Placental pericyte (primary cell): ENCODE measurements at places on chromosomes 7 and 10. TPM values are rescaled to one million over a fixed set of nuclear protein-coding genes. Genes with fewer than 3 reads are reported as not detected.

SLK gene
- 59.0 and 59.3 TPM in 2 replicates for total RNA-seq

SYNPO2L gene
- under 0.01 and 0.43 TPM in 2 replicates for total RNA-seq

TUBB8 gene
- not detected in 2 replicates for total RNA-seq

UPK3B gene
- total RNA-seq: not detected in 2 replicates

AGBL3 gene
- total RNA-seq: 0.22 and 0.72 TPM in 2 replicates

CALHM1 gene
- not detected in 2 replicates for total RNA-seq

IQUB gene
- 0.57 and 0.66 TPM in 2 replicates for total RNA-seq

STOX1 gene
- 0.22 and 0.43 TPM in 2 replicates for total RNA-seq

PPP1R17 gene
- total RNA-seq: not detected in 2 replicates

CTAGE4 gene
- total RNA-seq: 0.86 and 0.88 TPM in 2 replicates

RAMP3 gene
- total RNA-seq: not detected in 2 replicates

LBX1 gene
- total RNA-seq: not detected in 2 replicates

GARIN1A gene
- total RNA-seq: 0.88 and 1.0 TPM in 2 replicates

ELN gene
- 0.86 TPM in 1 of 2 replicates, not detected in the other for total RNA-seq

GPER1 gene
- total RNA-seq: 3.4 and 4.8 TPM in 2 replicates

PLEKHS1 gene
- total RNA-seq: under 0.01 TPM in 1 of 2 replicates, not detected in the other

SEMA3D gene
- 1.3 and 1.6 TPM in 2 replicates for total RNA-seq

PRPS1L1 gene
- total RNA-seq: not detected in 2 replicates

SEMA3E gene
- under 0.01 and 1.7 TPM in 2 replicates for total RNA-seq

PODXL gene
- 0.88 and 34.9 TPM in 2 replicates for total RNA-seq

ZP3 gene
- 0.43 and 1.8 TPM in 2 replicates for total RNA-seq

ANTXRL gene
- not detected in 2 replicates for total RNA-seq

RGR gene
- not detected in 2 replicates for total RNA-seq

MRPS17 gene
- 9.0 and 10.9 TPM in 2 replicates for total RNA-seq

SCART1 gene
- total RNA-seq: 2.1 and 3.1 TPM in 2 replicates

PRKAR1B gene
- total RNA-seq: 14.2 and 35.5 TPM in 2 replicates

SDK1 gene
- total RNA-seq: 1.1 and 2.0 TPM in 2 replicates
